ENCODE measurements at places on chromosomes 7 and 10. TPM values are rescaled to one million over a fixed set of nuclear protein-coding genes. Genes with fewer than 3 reads are reported as not detected.

GRCh38 chr10:81108516-81109199 lies 571.0 kb downstream of the SH2D4B start:
- no peaks in the 10 kb centered on the region for H3K36me3 ChIP-seq
- no peaks in the 10 kb centered on the region for H3K27me3 ChIP-seq
- H3K4me3 ChIP-seq, result no peak overlapping the region
- no peaks in the 10 kb centered on the region for H3K4me1 ChIP-seq
- DNase-seq, result no peak

- peak overlapping the region; percentile 92 for H3K27ac ChIP-seq
- no peaks in the 10 kb centered on the region for H3K4me1 ChIP-seq
- H3K4me3 ChIP-seq, result no peak overlapping the region
- DNase-seq, result no peak
- no peaks in the 10 kb centered on the region for H3K36me3 ChIP-seq
Observed at GRCh38 chr10:17199351-17199804, 2.1 kb downstream of the TRDMT1 start.

GRCh38 chr7:78578686-78579085 lies 780.1 kb downstream of the PHTF2 start:
- no peak overlapping the region for H3K4me3 ChIP-seq
- no peaks in the 10 kb centered on the region for H3K36me3 ChIP-seq
- no peak for DNase-seq
- H3K4me1 ChIP-seq, result no peaks in the 10 kb centered on the region
- no peak overlapping the region for H3K27ac ChIP-seq

Gene MBL2
- not detected for total RNA-seq

Gene ZNF3
- total RNA-seq, result 74.8 TPM

- H3K4me1 ChIP-seq, result no peaks in the 10 kb centered on the region
- peak overlapping the region; percentile 11 for H3K27ac ChIP-seq
- H3K27me3 ChIP-seq, result peaks cover 20% of the 10 kb centered on the region
Observed at GRCh38 chr10:99234041-99234790, 1.4 kb downstream of the HPSE2 start.

GRCh38 chr7:87505122-87505521 lies 29.6 kb upstream of the ABCB4 start:
- H3K27me3 ChIP-seq, result no peaks in the 10 kb centered on the region
- peaks cover 56% of the 10 kb centered on the region for H3K36me3 ChIP-seq
- H3K27ac ChIP-seq, result no peak overlapping the region
- no peak overlapping the region for H3K4me3 ChIP-seq
- no peak for DNase-seq

Gene KCNIP2
- total RNA-seq, result 6.2 TPM

GRCh38 chr10:95419399-95419798 lies 128.6 kb upstream of the PDLIM1 start:
- no peak overlapping the region for H3K27ac ChIP-seq
- no peak overlapping the region for H3K4me3 ChIP-seq
- DNase-seq, result no peak
- no peaks in the 10 kb centered on the region for H3K4me1 ChIP-seq
- H3K27me3 ChIP-seq, result no peaks in the 10 kb centered on the region
- H3K36me3 ChIP-seq, result no peaks in the 10 kb centered on the region

Gene TMEM236
- 74.4 TPM for total RNA-seq

- no peaks in the 10 kb centered on the region for H3K27me3 ChIP-seq
- H3K4me1 ChIP-seq, result no peaks in the 10 kb centered on the region
Observed at GRCh38 chr10:79298403-79299244, 48.6 kb upstream of the PPIF start.

DNA sequence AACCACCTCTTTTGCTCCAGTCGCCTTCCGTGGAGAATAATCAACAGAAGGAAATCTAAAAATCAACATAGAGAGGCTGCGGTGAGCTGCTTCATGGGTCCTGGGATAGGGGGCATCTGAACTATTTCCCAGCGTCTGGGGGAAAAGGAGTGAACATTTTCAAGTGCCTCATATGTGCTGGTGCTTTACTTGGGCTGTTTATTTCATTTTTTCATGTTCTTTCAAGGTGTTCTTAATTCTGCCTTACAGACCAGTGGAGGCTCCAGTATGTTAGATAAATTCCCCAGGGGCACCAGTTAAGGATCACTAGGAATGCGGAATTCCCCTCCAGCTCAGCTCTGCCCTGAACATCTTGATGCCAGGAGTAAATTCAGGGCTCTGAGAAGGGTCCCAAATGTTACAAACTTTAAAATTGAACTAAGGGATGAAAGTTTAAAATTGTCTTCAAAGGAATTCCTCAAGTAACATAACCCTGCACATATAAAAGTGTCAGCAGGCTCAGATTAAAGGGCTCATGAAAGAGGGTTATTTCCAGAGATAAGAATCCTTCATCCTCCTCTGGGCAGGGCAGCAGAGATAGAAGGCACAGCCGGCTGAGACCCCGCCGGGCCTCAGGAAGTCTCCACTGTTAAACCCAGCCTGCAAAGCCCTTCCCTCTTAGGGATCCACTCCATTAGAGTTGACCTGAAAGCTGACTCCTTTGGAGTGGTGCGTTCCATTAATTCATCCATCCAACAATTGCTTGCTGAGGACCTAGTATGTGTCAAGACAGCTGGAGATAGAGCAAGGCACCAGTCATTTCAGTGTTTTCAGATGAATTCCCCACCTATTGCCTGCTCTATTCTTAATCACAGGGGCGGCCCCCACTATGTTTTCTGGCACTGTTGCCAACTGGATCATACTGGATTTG lies 345.8 kb downstream of the KCNMA1 start:
- H3K27ac ChIP-seq, result no peak overlapping the region
- H3K4me3 ChIP-seq, result no peak overlapping the region
- no peaks in the 10 kb centered on the region for H3K27me3 ChIP-seq
- peaks cover 7% of the 10 kb centered on the region for H3K4me1 ChIP-seq
- no peak for DNase-seq

DNA sequence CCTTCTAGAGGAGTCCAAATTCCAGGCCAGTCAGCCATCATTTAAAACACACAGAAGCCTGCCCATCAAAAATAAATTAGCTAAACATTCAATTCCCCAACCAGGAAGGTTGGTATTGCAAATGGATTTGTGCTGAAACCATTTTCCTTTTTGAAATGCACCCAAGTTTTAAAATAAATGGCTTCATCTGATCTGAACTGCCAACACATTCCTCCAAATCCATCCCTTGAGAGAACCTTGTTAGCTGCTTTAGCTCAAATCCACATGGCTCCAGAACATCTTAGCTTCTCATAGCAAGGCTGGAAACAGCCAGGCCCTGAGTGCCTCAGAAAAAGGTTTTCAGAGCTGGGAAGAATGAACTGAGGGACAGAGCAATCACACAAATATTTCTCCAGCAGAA lies 306.3 kb downstream of the FZD1 start:
- H3K27ac ChIP-seq, result no peak overlapping the region
- H3K4me1 ChIP-seq, result no peaks in the 10 kb centered on the region

DNA sequence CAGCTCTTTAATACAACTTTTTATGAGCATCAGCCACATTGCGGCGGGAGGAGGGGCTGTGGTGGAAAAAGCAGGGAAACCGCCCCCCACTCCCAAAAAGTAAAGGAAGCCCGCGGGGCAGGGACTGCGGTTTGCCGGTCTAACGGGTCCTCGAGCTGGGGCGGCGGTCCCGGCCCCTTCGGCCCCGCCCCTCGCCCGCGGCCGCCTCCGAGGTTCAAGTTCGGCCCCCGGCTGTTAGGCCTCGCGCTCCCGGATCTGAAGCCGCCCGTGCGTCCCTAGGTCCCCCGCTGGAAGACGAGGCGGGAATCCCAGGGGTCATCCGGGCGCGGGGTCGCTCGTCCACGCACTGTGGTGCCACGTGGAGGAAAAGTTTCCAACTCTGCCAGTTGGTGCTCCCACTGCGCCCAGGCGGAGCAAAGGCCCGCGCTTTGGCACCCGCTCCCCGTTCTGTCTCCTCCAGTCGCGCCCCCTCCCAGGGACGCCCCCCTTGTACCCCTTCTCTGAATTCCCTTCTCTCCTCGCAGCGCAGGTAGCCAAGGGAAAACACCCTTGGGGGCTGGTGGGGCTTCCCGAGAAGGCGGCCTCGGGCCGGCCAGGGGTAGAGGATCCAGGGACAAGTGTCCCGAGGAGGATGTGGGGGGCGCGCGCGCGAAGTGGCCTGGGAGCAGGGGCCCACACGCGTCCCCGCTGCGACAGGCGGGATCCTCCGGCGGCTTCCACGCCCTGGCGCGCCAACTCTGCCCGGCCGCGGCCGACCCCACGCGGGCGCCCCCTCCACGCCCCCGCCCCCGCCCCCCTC lies 798 bp upstream of the AUTS2 start:
- H3K4me1 ChIP-seq, result peaks cover 3% of the 10 kb centered on the region
- H3K27ac ChIP-seq, result peak overlapping the region; percentile 50
- DNase-seq, result peak; percentile 20
- H3K4me3 ChIP-seq, result peak overlapping the region; percentile 56
- no peaks in the 10 kb centered on the region for H3K27me3 ChIP-seq

DNA sequence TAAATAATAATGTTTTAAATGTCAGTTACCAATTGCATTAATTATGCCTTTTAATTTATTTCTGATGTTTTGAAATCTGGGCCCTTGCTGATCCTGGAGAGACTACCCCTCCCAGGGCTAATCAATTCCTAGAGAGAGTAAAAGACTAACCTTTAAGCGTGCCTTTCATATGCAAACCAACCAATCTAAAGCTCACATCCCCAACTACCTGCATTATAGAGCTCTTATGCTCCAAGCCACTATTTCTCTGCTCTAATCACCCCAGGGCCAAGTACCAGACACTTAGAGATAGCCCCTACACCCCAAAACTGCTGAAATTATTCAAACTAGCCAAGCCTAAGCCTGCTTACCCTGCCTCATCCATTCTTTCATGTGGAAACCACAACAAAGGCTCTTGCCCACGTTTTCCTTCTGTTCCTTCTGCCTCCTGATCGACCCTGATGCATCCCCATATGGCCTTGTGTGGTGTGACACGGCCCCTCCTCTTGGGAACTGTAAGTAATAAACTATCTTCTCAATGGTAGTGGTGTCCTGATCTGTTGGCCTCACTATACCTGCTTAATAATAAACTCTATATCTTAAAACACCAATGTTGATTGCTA lies 97.7 kb downstream of the HIBADH start:
- no peak overlapping the region for H3K27ac ChIP-seq
- H3K36me3 ChIP-seq, result no peaks in the 10 kb centered on the region

DNA sequence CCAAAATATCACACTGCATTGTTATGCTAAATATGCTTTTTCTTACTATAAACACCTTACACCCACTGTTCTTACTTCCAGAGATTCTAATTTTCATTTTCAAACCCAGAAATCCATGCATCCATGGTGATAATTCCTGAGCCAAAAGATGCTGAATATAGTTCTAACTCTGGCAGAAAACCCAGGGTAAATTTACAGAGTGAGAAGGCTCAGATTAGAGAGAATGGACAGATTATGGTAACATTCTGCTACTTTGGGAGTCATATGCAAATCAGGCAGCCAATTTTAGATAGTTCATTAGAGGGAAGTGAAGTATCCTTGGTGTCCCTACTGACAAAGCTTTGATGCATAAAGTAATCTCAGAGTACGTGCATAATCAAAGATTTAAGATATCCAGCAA lies 15.4 kb upstream of the CTTNBP2 start:
- no peak overlapping the region for H3K27ac ChIP-seq
- no peaks in the 10 kb centered on the region for H3K36me3 ChIP-seq
- H3K4me1 ChIP-seq, result no peaks in the 10 kb centered on the region
- no peak for DNase-seq
- no peak overlapping the region for H3K4me3 ChIP-seq

DNA sequence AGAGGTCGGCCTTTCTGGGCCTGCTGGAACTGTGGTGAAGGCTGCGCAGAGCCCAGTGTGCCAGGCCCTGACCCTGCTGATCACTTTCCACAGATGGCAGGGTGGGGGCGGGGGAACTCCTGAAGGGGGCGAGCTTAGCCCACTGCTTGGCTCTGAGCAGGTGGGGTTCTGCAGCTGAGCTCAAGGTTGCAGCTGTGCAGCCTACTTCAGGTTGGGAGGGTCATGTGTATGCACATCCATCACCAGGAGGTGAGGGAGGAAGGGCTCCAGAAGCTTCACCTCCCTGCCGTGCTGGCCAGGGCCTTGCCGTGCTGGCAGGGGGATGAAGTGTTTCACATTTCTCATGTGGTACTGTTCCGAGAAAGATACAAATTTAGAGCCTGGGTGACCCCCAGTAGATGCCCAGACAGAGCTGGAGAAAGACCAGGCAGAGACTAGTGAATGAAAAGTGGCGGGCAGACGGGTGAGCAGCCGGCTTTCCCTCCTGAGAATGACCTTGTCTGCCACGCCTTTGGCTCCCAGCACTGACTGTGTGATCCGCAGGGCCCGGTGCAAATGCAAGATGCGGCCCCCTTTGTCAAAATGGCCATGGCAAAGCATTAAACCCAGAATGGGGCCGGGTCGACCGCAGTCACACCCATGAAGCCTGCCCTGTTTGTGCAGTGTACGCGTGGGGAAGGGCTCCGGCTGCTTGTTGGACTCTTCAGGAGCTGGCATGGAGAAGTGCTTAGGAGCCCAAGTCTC lies 25.2 kb downstream of the FAM241B start:
- H3K27ac ChIP-seq, result no peak overlapping the region
- DNase-seq, result no peak
- no peaks in the 10 kb centered on the region for H3K4me1 ChIP-seq
- no peaks in the 10 kb centered on the region for H3K27me3 ChIP-seq
- H3K4me3 ChIP-seq, result no peak overlapping the region

Gene EPHA1
- total RNA-seq, result 52.5 TPM

DNA sequence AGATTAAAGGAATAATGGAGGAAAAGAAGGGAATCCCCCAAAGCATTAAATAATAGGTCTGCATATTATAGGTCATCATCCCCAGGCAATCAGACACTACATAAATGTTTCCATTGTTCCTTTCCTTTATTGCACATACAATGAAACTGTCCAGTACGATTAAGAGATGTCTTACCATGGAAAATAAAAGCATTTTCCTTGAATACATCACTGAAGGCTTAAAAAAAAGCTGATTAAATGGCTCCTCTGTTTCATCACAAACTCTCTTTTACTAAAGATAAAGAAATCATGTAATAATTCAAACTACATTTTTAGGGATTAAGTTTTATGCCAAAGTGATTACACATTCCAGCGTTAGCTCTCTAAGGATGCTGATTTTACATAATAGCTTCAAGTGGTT lies 316.0 kb downstream of the AGMO start:
- DNase-seq, result no peak
- H3K4me1 ChIP-seq, result no peaks in the 10 kb centered on the region
- H3K27ac ChIP-seq, result no peak overlapping the region
- H3K36me3 ChIP-seq, result no peaks in the 10 kb centered on the region
- no peaks in the 10 kb centered on the region for H3K27me3 ChIP-seq

Gene OR2A5
- total RNA-seq, result not detected

DNA sequence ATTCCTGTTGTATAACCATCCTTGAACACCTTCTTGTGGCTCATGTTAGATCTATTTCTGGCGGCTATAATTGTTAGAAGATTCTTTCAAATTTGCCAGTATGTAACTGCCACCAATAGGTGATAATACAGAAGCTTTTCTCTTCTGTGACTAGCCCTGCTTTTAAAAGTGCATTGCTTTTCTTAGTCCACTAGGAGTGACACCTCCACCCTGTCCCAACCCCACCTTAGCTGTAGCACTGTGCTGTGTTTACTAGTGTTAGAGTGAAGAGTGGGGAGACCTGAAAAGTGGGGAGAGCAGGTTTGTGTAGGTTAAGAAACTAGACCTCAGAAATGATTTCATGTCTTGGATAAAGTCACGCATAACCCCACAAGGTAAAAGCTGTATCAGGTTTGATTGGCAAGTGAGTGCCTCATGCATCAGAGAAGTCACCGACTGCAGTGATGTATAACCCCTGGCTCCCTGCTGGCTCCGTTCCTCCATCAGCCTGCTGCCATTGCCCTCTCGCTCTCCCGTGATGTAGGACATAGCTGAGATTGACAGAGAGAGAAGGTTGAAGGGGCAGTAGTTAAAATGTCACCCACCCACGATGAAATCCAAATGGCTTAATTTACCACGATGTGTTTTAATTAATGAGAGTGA lies 12.5 kb downstream of the NPVF start:
- H3K4me1 ChIP-seq, result no peaks in the 10 kb centered on the region
- no peaks in the 10 kb centered on the region for H3K36me3 ChIP-seq
- H3K27ac ChIP-seq, result no peak overlapping the region
- H3K27me3 ChIP-seq, result no peaks in the 10 kb centered on the region
- no peak overlapping the region for H3K4me3 ChIP-seq
- DNase-seq, result no peak

All from Peyer's patch (tissue), 4 donors.